SJSA1 (cell line): ENCODE measurements at places on chromosomes 2 and 18. TPM values are rescaled to one million over a fixed set of nuclear protein-coding genes. Genes with fewer than 3 reads are reported as not detected.

SH3RF3 gene
- total RNA-seq, result 3.6 and 6.1 TPM in 2 replicates

CLEC4F gene
- not detected in 2 replicates for total RNA-seq

HK2 gene
- 5.0 and 7.1 TPM in 2 replicates for total RNA-seq

TMEM200C gene
- total RNA-seq, result 3.9 and 8.1 TPM in 2 replicates
